Stimulated activated CD4-positive, alpha-beta T cell treated with anti-CD3 and anti-CD28 coated beads, Interleukin-12 subunit alpha, Interleukin-12 subunit beta, amount 100 ng/mL, for 4 hours (primary cell): ENCODE measurements at places on chromosomes 1 and 21.

GRCh38 chr1:118159569-118159968 is 25.5 kb downstream of the SPAG17 start:
- DNase-seq = no peak

DNA sequence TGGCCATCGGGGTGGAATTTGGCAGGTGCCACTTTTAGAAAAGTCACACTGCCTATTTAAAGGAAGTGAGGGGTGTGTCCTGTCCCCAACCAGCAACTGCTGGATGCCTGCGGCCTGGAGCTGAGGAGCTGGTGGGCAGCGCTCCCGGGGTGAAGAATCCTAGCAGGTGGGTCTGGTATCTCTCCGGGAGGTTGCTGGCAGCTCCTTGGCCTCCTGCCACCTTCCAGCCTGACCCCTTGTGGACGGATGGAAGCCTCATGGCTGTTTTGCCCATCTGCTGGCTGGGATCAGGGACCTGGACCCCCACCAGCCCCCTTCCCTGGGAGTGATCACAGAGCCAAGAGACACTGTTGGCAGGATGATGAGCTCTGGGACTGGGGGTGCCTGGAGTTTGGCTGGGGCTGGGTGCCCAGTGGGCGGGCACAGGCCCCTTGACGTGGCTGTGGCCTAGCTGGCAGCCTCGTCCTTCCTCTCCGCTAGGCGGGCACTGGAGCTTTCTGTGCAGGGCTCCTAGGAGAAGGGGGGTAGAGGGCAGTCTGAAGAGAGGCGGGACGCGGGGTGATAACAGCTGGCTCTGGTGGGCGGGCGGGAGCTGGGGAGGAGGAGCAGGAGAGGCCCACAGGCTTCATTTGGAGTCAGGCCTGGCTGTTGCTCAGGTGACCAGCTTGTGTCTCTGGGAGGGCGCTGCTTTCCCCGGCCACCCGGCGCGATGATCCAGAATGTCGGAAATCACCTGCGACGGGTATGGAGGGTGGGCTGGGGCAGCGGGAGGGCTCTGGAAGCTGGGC is at the start of gene ACOT11:
TSS of gene ACOT11 (plus strand) at position 628 of the 788 bp plus-strand sequence. CDS start at position 710, 82 bp downstream.
- no peak for DNase-seq

DNA sequence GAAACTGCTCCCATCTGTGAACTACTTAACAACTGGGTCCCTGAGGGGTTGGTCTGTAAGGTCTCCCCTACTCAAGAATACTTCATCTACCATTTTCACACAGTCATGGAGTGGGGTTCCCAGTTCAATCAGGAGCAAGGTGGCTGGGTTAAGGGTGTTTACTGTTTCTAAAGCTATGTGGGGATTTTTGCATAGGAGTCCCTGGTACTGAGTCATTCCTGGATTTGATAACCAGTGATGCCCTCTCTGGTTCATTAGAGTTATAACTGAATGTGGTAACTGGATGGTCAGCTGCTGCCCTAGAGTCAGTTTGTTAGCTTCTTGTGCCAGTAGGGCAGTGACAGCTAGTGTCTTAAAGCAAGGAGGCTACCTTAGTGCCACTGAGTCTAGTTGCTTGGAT is 29.4 kb upstream of the KCNJ15 start:
- DNase-seq = no peak

GRCh38 chr1:212814537-212815334 is 23.0 kb downstream of the TATDN3 start:
- no peak for DNase-seq

GRCh38 chr1:168190403-168190802 is 11.6 kb downstream of the TIPRL start:
- DNase-seq = no peak

DNA sequence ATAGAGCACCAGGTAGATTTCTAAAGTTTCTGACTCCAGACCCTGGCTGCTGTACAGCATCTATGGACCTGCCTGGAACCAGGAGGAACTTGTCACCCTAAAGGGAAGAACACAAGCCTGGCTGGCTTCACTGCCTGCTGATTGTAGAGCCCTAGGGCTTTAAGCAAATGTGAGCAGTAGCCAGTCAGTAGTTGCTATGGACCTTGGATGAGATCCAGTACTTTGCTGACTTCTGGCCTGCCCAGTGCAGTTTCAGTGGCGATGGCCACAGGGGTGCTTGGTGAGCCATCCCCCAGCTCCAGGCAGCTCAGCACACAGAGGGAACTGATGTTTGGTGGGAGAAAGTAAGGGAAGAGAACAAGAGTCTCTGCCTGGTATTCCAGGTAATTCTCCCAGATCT is 68.4 kb downstream of the ATP6V1G3 start:
- no peak for DNase-seq

GRCh38 chr21:33256019-33256418 is 10.1 kb upstream of the IL10RB start:
- no peak for DNase-seq

GRCh38 chr1:212482006-212482636 is 49.4 kb downstream of the NENF start:
- DNase-seq = no peak

- DNase-seq = no peak
Observed at GRCh38 chr1:247435030-247435758, 19.2 kb downstream of the NLRP3 start.

GRCh38 chr1:161727256-161727924 is 6.0 kb downstream of the FCRLB start:
- no peak for DNase-seq

- DNase-seq = no peak
Observed at GRCh38 chr1:17472814-17473213, 33.3 kb upstream of the RCC2 start.

DNA sequence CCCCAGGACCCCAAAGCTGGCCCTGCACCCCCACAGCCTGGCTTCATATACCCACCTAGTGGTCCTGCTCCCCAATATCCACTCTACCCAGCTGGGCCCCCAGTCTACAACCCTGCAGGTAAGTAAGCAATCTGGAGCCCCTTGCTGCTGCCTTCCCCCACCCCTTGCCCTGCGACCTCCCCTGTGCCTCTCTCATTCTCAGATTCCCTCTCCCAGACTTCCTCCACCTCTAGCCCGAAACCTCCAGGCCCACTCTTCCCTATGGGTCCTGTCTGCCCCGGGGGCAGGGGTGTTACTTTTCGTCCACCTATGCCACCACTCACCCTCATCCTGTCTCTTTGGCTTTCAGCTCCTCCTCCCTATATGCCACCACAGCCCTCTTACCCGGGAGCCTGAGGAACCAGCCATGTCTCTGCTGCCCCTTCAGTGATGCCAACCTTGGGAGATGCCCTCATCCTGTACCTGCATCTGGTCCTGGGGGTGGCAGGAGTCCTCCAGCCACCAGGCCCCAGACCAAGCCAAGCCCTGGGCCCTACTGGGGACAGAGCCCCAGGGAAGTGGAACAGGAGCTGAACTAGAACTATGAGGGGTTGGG is 2.9 kb downstream of the SHISA4 start:
- no peak for DNase-seq

- DNase-seq = peak; percentile 33
Observed at GRCh38 chr1:107963601-107964335, 1.2 kb downstream of the VAV3 start.

DNA sequence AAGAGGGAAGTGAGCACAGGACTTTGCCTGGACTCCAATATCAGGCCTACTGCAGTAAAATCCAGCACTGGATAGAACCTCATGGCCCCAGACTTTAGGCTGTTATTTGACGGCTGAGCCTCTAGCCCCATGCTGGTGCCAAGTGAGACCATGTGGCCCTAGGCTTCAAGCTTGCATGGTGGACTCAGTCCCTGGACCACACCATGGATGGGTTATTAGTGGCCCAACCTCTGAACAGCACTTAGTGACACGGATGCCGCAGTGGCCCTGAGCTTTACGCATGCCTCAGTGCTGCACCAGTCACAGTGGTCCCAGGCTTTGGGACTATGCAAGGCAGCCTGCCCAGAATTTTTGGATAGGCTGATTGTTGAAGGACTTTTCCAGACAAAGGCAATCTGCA is 13.0 kb downstream of the IFI44L start:
- no peak for DNase-seq

GRCh38 chr1:43042127-43042526 is 83.5 kb upstream of the SLC2A1 start:
- no peak for DNase-seq

DNA sequence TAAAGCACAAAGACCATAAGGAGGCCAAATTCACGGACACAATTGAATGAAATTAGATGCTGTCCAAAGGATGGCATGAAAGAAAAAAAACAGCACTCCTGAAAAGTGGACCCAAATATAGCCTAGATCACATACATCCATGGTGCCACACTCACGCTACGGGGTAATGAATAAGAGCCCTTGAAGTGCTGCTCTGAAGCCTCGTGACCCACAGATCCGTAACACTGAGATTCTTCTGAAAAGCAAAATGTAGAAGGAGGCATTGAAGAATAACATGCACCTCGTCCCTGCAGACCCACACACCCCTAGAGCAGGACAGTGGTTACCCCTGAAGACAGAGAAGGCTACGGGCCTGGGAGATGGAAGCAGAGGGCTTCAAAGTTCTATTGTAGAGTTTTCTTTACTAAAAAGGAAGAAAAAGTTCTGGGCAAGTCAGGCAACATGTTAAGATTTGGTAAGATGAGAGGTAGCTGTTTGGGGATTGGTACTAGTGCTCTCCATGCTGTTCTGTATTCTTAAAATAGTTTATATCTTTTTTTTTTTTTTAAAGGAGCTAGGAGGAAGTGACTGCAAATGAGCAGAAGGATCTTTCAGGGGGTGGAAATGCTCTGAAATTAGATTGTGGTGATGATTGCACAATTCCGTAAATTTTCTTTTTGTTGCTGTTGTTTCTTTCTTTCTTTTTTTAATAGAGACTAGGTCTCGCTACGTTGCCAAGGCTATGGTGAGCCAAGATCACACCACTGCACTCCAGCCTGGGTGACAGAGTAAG is 4.1 kb upstream of the ITGB2 start:
- no peak for DNase-seq

GRCh38 chr1:23489842-23490241 is 5.9 kb upstream of the ASAP3 start:
- no peak for DNase-seq

- DNase-seq = no peak
Observed at GRCh38 chr1:212633161-212633560, 24.6 kb downstream of the ATF3 start.

- no peak for DNase-seq
Observed at GRCh38 chr1:48750109-48750508, 26.6 kb downstream of the BEND5 start.
